Mesenchymal stem cell (in vitro differentiated cells and primary cell): ENCODE measurements at places on chromosomes 16 and 17.

- H3K4me1 ChIP-seq: peaks cover 14% of the 10 kb centered on the region
- no peak overlapping the region for H3K4me3 ChIP-seq
- peaks cover 25% of the 10 kb centered on the region for H3K36me3 ChIP-seq
- H3K27me3 ChIP-seq: no peaks in the 10 kb centered on the region
- H3K27ac ChIP-seq: no peak overlapping the region
Observed at GRCh38 chr17:77167472-77168306, 26.9 kb downstream of the SEC14L1 start.

DNA sequence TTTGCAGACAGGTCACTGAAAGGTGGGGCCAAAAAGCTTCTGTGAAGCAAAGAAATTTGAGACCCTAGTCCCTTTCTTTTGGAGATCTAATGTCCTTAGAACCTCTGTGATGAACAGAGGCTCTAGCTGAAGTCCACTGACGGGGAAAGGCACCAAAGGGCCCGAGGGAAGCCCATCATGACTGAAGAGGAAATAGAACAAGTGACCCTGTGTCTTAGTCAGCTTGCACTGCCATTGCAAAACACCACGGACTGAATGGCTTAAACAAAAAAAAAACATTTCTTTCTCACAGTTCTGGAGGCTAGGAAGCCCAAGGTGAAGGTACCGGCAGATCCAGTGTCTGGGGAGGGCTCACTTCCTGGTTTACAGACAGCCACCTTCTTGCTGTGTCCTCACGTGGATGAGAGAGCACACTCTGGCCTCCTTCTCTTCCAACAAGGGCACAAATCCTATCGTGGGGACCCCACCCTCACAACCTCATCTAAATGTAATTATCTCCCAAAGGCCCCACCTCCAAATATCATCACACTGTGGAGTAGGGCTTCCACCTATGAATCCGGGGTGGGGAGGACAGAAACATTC lies 24.3 kb upstream of the ASGR2 start:
- no peaks in the 10 kb centered on the region for H3K36me3 ChIP-seq
- peaks cover 74% of the 10 kb centered on the region for H3K27me3 ChIP-seq
- H3K4me3 ChIP-seq: no peak overlapping the region
- peaks cover 2% of the 10 kb centered on the region for H3K4me1 ChIP-seq
- no peak overlapping the region for H3K27ac ChIP-seq

- DNase-seq: peak; percentile 33
- peaks cover 10% of the 10 kb centered on the region for H3K27me3 ChIP-seq
- H3K27ac ChIP-seq: no peak overlapping the region
- H3K36me3 ChIP-seq: peaks cover 21% of the 10 kb centered on the region
- peak overlapping the region; percentile 58 for H3K4me3 ChIP-seq
Observed at GRCh38 chr17:74842146-74842598, 17.5 kb downstream of the GRIN2C start.

- H3K4me1 ChIP-seq: no peaks in the 10 kb centered on the region
- DNase-seq: no peak
- no peaks in the 10 kb centered on the region for H3K36me3 ChIP-seq
Observed at GRCh38 chr17:55144518-55144917, 120.2 kb upstream of the HLF start.

GRCh38 chr17:62626719-62627218 lies 701 bp upstream of the MRC2 start:
- H3K27me3 ChIP-seq: no peaks in the 10 kb centered on the region
- H3K27ac ChIP-seq: peak overlapping the region; percentile 95
- H3K4me3 ChIP-seq: peak overlapping the region; percentile 87
- H3K4me1 ChIP-seq: peaks cover 38% of the 10 kb centered on the region
- H3K36me3 ChIP-seq: peaks cover 28% of the 10 kb centered on the region
- peak; percentile 93 for DNase-seq

DNA sequence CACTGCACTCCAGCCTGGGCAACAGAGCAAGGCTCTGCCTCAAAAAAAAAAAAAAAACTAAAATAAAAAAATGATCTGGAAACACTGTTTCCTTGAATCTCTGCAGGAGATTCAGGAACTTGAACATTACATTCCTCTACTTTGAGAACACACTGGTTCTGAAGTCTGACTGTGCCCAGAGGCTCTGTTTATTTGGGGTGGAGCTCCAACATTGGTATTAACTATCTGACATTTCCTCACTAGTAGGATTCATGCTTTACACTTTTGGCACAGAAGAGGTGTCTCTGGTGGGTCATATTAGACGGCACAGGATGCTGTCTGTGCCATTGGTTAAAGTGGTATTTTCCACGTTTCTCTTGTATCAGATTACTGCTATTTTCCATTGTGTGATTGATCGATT lies 10.4 kb downstream of the SULT1A2 start:
- no peaks in the 10 kb centered on the region for H3K27me3 ChIP-seq
- no peak overlapping the region for H3K4me3 ChIP-seq
- DNase-seq: no peak
- H3K36me3 ChIP-seq: peaks cover 49% of the 10 kb centered on the region
- H3K4me1 ChIP-seq: peaks cover 8% of the 10 kb centered on the region

GRCh38 chr16:81493755-81494433 lies 49.3 kb downstream of the CMIP start:
- peaks cover 13% of the 10 kb centered on the region for H3K36me3 ChIP-seq
- no peak overlapping the region for H3K27ac ChIP-seq
- peaks cover 25% of the 10 kb centered on the region for H3K4me1 ChIP-seq
- DNase-seq: peak; percentile 79
- no peaks in the 10 kb centered on the region for H3K27me3 ChIP-seq

GRCh38 chr16:505479-506245 lies 21.9 kb upstream of the CAPN15 start:
- H3K27ac ChIP-seq: no peak overlapping the region
- H3K4me1 ChIP-seq: peaks cover 5% of the 10 kb centered on the region
- no peaks in the 10 kb centered on the region for H3K27me3 ChIP-seq

DNA sequence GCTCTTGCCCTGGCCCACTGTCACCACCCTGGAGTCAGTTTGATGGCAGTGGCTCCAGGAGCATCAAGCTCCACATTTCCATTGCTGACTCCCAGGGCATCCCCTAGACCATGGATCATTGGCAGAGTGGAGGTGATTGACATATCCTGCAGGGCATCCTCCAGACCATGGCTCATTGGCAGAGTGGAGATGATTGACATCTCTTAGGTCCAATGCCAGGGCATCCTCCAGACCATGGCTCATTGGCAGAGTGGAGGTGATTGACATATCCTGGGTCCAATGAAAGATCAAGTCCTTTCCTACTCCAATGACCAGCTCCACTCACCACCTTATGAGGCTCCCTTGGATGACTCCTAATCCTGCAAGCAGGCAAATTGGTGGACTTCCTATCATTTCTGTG lies 174.3 kb upstream of the NLRP1 start:
- peak; percentile 46 for DNase-seq
- peaks cover 18% of the 10 kb centered on the region for H3K27me3 ChIP-seq
- no peak overlapping the region for H3K27ac ChIP-seq
- no peaks in the 10 kb centered on the region for H3K36me3 ChIP-seq
- H3K4me1 ChIP-seq: no peaks in the 10 kb centered on the region

- H3K4me3 ChIP-seq: no peak overlapping the region
- H3K27ac ChIP-seq: peak overlapping the region; percentile 7
- peaks cover 5% of the 10 kb centered on the region for H3K4me1 ChIP-seq
- peaks cover 50% of the 10 kb centered on the region for H3K36me3 ChIP-seq
- H3K27me3 ChIP-seq: no peaks in the 10 kb centered on the region
- DNase-seq: peak; percentile 93
Observed at GRCh38 chr16:57000271-57001025, 11.1 kb downstream of the NLRC5 start.

- H3K36me3 ChIP-seq: peaks cover 46% of the 10 kb centered on the region
- peaks cover 2% of the 10 kb centered on the region for H3K4me1 ChIP-seq
- H3K27me3 ChIP-seq: no peaks in the 10 kb centered on the region
- H3K4me3 ChIP-seq: no peak overlapping the region
- DNase-seq: no peak
Observed at GRCh38 chr16:67036323-67036741, 7.4 kb downstream of the CBFB start.

GRCh38 chr16:14098081-14098480 lies 27.0 kb downstream of the MRTFB start:
- no peaks in the 10 kb centered on the region for H3K36me3 ChIP-seq
- peak; percentile 26 for DNase-seq
- H3K27me3 ChIP-seq: no peaks in the 10 kb centered on the region

- H3K4me3 ChIP-seq: no peak overlapping the region
- H3K4me1 ChIP-seq: no peaks in the 10 kb centered on the region
- no peak overlapping the region for H3K27ac ChIP-seq
- no peaks in the 10 kb centered on the region for H3K27me3 ChIP-seq
- DNase-seq: no peak
- H3K36me3 ChIP-seq: no peaks in the 10 kb centered on the region
Observed at GRCh38 chr16:46583036-46583435, 38.1 kb downstream of the SHCBP1 start.

DNA sequence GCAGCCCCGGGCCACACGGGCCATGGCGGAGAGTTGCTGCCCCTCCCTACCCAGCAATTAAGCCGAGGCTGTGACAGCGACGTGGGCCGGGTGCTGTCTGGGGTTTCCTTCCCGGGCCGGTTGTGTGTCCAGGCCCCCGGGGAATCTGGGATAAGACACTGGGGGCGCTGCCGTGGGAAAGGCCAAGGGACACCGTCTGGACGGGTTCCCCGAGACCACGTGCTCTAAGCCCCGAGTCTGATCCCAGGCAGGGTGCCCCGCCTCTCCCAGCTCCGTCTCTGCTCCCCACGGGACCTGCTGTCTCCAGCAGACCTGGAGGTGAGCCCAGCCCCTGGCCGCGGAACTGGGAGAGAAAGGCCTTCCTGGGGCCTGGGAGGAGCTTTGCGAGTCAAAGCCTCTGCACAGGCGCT lies 92.2 kb downstream of the IRX3 start:
- H3K27ac ChIP-seq: no peak overlapping the region
- H3K27me3 ChIP-seq: peaks cover 22% of the 10 kb centered on the region
- peaks cover 6% of the 10 kb centered on the region for H3K4me1 ChIP-seq
- no peak for DNase-seq
- H3K4me3 ChIP-seq: peak overlapping the region; percentile 72
- no peaks in the 10 kb centered on the region for H3K36me3 ChIP-seq

DNA sequence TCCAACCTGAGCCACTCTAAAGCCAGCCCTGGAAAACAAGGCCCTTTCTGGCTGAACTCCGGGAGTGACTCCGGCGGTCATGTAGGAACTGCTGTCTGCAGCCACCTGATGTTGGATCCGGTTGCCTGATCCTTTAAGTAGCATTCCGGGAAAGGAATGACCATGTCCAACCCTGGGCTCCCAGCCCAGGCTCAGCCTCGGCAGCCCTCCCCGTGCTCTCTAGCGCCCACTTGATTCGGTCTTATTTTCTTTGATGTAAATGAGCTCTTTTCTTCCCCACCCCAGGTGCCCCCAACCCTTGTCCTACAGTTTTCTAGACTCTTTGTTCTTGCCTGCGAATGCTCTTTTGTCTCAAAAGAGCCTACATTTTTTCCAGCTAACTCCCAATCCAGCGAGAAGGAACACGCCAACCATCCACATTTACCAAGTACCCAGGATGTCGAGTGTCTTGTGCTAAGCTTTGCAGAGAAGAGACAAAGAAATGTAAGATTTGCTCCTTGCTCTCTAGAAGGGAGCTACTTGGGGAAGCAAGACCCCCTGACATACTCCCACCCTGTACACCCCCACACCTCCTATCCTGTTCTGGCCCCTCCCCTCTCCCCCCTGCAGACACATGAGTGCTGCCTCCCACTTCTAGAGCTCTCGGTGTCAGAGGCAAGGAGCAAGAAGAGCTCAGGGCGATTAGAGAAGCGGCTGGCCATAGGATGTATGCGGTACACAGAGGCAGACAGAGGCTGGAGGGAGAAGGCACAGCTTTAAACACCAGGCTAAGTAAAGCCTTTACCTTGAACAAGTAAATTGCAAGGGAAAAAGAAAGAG lies 53.8 kb downstream of the COG7 start:
- no peak for DNase-seq
- H3K27ac ChIP-seq: no peak overlapping the region
- peaks cover 1% of the 10 kb centered on the region for H3K4me1 ChIP-seq
- H3K4me3 ChIP-seq: no peak overlapping the region
- peaks cover 53% of the 10 kb centered on the region for H3K36me3 ChIP-seq

DNA sequence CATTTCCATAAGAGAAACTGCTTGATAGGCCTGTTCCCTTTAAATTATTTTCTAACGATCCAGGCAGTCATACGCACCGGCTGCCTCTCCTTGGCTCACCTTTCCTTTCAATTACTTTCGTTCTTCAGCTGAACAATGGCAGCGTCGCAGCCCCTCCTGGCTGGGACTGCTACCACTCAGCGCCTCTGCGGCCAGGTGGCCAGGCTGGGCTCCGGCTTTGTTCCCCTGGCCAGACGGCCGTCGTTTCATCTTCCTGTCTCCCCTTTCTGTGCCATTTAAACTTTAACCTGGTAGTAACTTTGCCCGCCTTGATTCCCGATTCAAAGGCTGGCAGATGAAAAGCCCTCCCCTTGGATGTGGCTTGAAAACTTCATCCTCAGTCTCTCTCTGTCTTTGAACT lies 79.0 kb downstream of the C16orf78 start:
- no peak for DNase-seq
- H3K27ac ChIP-seq: no peak overlapping the region
- H3K27me3 ChIP-seq: no peaks in the 10 kb centered on the region
